ENCODE measurements at places on chromosomes 5 and 9. TPM values are rescaled to one million over a fixed set of nuclear protein-coding genes. Genes with fewer than 3 reads are reported as not detected.

The PLCXD3 gene
- not detected for total RNA-seq

The CATSPER3 gene
- 0.69 TPM for total RNA-seq

The SPOCK1 gene
- total RNA-seq, result not detected

GRCh38 chr5:97243353-97243752 is 60.3 kb upstream of the RIOK2 start:
- no peaks in the 10 kb centered on the region for H3K4me1 ChIP-seq
- DNase-seq, result no peak
- no peak overlapping the region for H3K27ac ChIP-seq
- H3K36me3 ChIP-seq, result no peaks in the 10 kb centered on the region
- peaks cover 2% of the 10 kb centered on the region for H3K27me3 ChIP-seq

GRCh38 chr9:35096035-35096849 is at the start of gene PIGO:
Gene PIGO (minus strand): TSS chr9:35096591. CDS start chr9:35095565, 1,026 bp downstream.
- peak within 1 kb of the TSS; percentile 85 for H3K4me3 ChIP-seq
- H3K36me3 ChIP-seq, result peaks cover 34% of the 10 kb centered on the region
- H3K27me3 ChIP-seq, result no peaks in the 10 kb centered on the region
- H3K4me1 ChIP-seq, result peaks cover 25% of the 10 kb centered on the region
- peak; percentile 95 for DNase-seq
- peak within 1 kb of the TSS; percentile 92 for H3K27ac ChIP-seq

DNA sequence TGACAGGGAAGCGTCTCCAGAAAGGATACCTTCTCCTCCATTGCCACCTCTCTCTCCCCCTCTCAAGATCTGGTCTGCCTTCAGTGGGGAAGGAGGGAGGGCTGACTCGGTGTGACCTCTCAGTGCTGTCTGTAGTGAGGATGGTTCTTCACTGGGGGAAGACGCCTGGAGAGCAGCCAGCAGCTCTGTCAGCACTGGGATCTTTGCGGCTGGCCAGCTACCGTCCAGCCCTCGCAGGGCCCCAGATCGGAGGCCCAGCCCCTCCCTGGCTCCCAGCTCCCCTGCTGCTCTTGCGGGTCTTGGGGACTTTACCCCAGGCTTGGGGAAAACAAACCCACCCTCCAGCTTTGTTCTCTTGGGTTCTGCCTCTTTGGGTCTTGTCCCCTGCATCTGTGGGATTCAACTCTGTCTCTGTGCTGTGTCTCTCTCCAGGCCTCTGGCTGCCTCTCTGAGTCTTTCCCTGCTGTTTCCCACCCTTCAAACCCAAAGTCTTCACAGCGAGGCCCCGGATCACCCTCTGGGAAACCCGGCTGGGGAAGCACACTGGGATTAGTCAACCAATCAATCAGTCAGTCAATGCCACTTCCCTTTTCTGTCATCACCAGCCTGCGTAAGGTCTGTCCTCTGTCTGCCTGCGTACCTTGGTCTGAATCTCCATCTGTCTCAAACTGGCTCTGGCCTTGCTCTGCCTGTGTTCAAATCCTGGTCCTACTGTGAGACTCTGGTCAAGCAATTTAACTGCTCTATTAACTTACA is 23.0 kb downstream of the FGF18 start:
- H3K27me3 ChIP-seq, result no peaks in the 10 kb centered on the region
- no peak overlapping the region for H3K27ac ChIP-seq
- DNase-seq, result no peak
- H3K4me3 ChIP-seq, result no peak overlapping the region

DNA sequence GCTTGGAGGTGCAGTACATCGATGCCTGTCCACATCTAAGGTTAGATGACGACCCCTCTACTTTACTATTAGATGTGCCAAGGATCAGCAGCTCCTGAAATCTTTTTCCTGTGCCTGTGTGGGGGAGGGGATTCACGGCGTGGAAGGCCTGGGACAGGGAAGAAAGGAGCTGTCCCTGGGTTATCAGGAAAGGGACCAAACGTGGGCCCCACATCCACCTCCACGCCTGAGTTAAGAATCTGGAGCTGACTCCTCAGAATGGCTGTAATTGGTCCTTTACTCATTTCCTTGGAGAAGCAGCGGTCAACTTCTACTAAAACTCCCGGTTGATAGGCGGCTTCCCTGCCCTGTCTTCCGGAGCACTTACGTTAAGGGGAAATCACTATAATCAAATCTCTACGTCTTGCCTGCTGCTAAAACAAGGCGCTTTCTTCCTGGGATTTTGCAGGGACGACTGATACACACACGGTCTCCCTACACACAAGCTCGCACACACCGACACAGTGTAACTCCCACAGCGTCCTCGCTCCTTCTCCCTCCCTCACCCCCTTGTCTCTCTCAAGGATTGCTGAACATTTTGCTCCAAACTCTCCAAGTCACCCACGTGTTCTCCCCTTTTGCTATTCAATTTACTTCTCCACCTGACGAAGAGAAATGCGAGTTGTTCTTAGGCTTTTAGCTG is 1.4 kb downstream of the PDE4D start:
- no peak for DNase-seq
- peaks cover 2% of the 10 kb centered on the region for H3K36me3 ChIP-seq
- peaks cover 3% of the 10 kb centered on the region for H3K4me1 ChIP-seq
- peaks cover 40% of the 10 kb centered on the region for H3K27me3 ChIP-seq
- no peak overlapping the region for H3K4me3 ChIP-seq

- H3K4me1 ChIP-seq, result no peaks in the 10 kb centered on the region
- no peaks in the 10 kb centered on the region for H3K36me3 ChIP-seq
- H3K27me3 ChIP-seq, result peaks cover 9% of the 10 kb centered on the region
- no peak overlapping the region for H3K4me3 ChIP-seq
Measured at GRCh38 chr9:90919883-90920282, 118.3 kb downstream of the SYK start.

- H3K4me1 ChIP-seq, result no peaks in the 10 kb centered on the region
- no peaks in the 10 kb centered on the region for H3K36me3 ChIP-seq
- H3K27ac ChIP-seq, result no peak overlapping the region
- H3K27me3 ChIP-seq, result no peaks in the 10 kb centered on the region
Measured at GRCh38 chr5:28165096-28165495, 1126.7 kb upstream of the CDH9 start.

DNA sequence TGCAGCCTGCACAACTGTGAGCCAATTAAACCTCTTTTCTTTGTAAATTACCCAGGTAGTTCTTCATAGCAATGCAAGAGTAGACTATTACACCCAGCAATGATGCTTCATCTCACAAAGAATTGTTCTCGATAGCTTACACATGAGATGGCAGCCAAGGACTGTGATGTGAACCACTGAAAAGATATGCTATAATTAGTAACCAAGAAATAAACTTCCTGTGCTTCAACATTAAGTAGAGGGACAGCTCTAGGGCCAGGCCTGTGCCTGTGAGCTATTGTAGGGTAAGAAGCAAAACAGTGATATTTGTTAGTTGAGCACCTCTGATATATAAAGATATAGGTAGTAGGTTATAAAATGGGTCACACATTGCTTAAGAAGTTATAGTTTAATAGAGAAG is 41.8 kb upstream of the DPYSL3 start:
- H3K36me3 ChIP-seq, result no peaks in the 10 kb centered on the region
- no peak overlapping the region for H3K27ac ChIP-seq
- H3K4me1 ChIP-seq, result no peaks in the 10 kb centered on the region
- no peak overlapping the region for H3K4me3 ChIP-seq
- no peak for DNase-seq
- H3K27me3 ChIP-seq, result peaks cover 5% of the 10 kb centered on the region

Data from activated CD4-positive, alpha-beta T cell treated with anti-CD3 and anti-CD28 coated beads for 36 hours (primary cell).